ENCODE measurements at places on chromosomes 5 and 9.

- DNase-seq, result no peak
Observed at GRCh38 chr9:18906656-18907395, 126.2 kb downstream of the SAXO1 start.

GRCh38 chr5:168879331-168879730, 300.2 kb upstream of the PANK3 start:
- DNase-seq, result no peak

GRCh38 chr9:126157423-126157822, 169.2 kb upstream of the MVB12B start:
- DNase-seq, result no peak

- no peak for DNase-seq
Observed at GRCh38 chr5:72314571-72315172, 5.4 kb downstream of the MRPS27 start.

DNA sequence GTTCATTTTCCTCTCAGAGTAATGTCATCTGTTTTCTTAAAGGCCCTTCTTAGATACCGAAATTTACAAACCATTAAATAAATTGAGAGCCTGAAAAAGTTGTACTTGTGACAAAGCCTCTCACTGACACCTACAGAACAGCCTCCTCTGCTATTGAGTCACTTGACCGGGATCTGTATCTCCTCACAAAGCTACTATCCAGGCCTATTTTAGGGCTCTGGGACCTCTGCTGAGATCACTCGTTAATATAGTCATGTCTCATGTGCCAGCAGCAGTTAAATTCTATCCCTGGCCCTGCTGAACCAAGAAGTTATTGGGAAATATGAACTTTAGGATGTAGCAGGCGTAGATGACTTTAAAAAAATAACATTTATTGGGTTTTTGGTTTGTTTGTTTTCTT, 31.1 kb downstream of the FBXO38 start:
- no peak for DNase-seq

- DNase-seq, result no peak
Observed at GRCh38 chr5:76204713-76205112, 121.5 kb downstream of the SV2C start.

- DNase-seq, result no peak
Observed at GRCh38 chr9:18726546-18726945, 252.6 kb downstream of the ADAMTSL1 start.

- no peak for DNase-seq
Observed at GRCh38 chr5:180611140-180611850, 20.0 kb upstream of the SCGB3A1 start.

- DNase-seq, result no peak
Observed at GRCh38 chr9:7984203-7984602, 184.6 kb upstream of the DMAC1 start.

- DNase-seq, result no peak
Observed at GRCh38 chr9:16252616-16253015, 617.9 kb downstream of the BNC2 start.

DNA sequence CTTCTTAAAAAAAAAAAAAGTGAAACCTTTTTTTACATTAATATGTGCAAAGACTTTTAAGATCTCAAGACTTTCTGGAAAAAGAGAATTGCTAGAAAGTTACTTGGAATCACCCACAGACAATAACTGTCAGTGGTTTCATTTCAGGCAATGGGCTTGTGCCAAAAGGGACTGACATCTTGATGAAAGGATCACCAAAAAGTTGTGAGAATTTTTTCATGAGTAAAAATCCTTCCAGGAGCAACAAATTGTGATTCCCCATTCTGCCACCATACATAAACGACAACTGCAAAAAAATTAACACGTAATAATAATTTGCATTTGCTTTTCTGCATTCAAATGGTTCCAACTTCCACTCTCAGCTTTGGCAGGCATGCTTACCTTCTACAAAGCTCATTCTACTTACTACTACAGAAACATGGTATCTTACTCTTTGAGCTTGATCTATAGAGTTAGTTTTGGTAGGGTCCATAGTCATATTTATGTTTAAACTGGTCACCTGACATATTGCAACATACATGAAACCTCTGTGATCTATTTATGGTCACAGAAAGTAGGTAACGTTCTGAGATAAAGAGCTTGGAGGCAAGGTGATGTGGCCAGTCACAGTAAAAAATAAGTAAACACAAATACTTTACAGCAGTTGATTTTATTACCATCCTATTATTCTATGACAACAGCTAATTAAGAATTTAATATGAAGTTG, 3.0 kb downstream of the NREP start:
- no peak for DNase-seq

DNA sequence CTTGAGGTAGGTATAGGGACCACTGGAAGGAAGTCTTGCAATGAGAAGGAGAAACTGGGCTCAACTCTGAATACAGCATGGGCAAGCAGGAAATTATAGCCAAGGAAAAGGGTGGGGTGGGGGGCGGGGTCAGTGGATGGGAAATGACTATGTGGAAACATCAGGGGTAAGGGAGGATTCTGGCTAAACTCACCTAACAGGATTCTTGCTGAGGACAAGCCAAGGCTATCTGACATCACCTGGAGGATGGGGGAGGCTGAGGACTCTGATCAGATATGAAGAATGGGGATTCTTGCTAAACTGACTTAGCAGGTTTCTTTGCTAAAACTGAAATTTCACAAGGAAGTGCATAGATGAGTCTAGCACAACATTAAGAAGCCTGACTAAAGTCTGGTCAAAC, 40.8 kb downstream of the CTSL start:
- no peak for DNase-seq

- no peak for DNase-seq
Observed at GRCh38 chr9:80789831-80790230, 899.5 kb downstream of the TLE1 start.

DNA sequence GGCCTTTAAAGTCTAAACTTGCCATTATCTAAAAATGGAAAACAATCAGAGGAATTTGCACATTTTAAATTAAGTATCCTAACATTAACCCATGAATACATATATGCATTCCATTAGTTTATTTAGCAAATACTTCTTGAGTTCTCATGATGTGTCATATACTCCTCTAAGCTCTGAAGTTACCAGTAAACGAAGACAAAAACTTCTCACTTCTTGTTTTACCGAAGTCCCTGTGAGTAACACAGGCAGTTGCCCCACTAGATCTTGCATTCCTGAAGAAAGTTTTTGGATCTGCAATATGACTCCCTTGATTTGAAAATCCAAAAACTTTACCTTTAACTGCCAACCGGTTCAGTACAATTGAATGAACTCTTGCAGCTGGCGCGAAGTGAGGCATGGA, 439.0 kb upstream of the MPDZ start:
- no peak for DNase-seq

All from stimulated activated CD4-positive, alpha-beta T cell treated with anti-CD3 and anti-CD28 coated beads, Interleukin-4, amount 100 ng/mL, for 1 hour (primary cell).